HCEC 1CT (cell line): ENCODE measurements at places on chromosomes 7 and 10.

GRCh38 chr7:148865283-148865682 lies 18.8 kb downstream of the EZH2 start:
- no peak for DNase-seq

DNA sequence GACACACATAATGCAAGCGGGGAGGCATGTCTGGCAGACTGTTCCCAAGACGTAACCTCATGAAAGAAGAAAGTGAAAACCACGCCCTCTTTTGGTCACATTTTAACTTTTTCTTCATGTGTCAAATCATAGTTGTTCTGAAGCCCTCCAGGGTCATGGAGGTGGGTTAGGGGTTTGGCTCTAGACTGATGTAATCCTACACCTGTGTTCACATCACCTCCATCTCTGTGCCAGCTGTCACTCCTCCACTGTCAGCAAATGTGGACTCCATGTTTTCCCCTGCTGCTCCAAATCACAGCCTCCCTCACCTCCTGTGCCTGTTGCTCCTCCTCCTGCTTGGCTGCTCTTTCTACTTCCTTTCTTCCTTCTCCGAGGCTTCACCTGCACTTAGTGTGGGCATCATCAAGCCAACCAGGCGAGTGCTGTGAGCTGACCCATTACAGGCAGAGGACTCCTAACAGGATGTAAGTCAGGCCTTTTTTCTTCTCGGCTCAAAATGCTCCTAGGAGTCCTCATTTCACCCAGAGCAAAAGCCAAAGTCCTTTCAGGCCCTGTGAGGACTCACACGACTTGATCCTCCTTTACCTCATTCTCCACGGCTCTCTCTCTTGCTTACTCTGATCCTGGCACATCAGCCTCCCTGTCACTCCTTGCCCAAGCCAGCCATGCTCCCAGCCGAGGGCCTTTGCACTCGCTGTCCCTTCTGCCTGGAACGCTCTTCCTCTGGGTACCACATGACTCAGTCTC lies 66.4 kb upstream of the IFRD1 start:
- peak; percentile 1 for DNase-seq

GRCh38 chr10:33772370-33773252 lies 438.1 kb upstream of the NRP1 start:
- DNase-seq, result no peak

DNA sequence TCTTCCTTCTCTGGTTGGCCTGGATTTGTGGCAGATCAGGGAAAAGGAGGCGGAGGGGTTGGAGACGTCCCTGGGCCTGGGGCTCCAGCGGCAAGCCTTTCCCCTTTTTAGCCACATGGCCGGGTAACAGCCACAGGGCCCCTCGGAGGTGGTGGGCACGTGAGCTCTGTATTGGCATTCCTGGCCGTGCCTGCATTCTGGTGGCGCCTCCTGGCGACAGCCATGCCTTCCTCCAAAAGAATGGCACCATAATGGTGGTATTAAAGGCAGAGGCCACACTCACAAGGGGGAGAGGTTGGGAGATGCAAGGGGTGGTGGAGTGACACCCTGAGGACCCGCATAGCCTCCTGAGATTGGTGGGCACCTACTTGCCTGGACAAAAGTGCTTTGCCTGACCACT lies 3.0 kb upstream of the AQP1 start:
- no peak for DNase-seq

GRCh38 chr7:97819161-97819560 lies 53.0 kb downstream of the ASNS start:
- no peak for DNase-seq

- no peak for DNase-seq
These were observed 270.5 kb downstream of the CCDC3 start for GRCh38 chr10:12730809-12731519.

- no peak for DNase-seq
These were observed 5.8 kb upstream of the NKX2-3 start for GRCh38 chr10:99526861-99527504.

DNA sequence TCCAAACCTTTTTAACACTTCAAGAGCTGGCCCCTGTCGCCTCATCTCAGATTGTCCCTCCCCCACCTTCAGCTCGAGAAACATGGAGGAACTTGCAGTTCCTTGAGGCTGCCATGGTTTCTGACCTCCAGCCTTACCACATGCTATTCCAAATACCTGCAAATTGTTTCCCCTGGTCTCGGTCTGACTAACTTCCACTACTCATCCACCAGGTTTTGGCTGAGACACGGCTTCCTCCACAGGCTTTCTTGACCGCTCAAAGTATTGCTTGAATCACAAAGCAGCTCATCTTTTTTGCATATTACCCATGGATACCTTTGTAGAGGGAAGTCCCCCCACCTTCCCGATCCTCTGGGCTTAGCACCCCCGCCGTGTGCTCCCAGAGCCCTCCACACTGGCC lies 5.2 kb upstream of the SAMD8 start:
- no peak for DNase-seq

GRCh38 chr7:6175645-6176044 lies 96.8 kb downstream of the CYTH3 start:
- DNase-seq, result peak; percentile 80

GRCh38 chr7:131061818-131062217 lies 265.9 kb upstream of the MKLN1 start:
- no peak for DNase-seq

DNA sequence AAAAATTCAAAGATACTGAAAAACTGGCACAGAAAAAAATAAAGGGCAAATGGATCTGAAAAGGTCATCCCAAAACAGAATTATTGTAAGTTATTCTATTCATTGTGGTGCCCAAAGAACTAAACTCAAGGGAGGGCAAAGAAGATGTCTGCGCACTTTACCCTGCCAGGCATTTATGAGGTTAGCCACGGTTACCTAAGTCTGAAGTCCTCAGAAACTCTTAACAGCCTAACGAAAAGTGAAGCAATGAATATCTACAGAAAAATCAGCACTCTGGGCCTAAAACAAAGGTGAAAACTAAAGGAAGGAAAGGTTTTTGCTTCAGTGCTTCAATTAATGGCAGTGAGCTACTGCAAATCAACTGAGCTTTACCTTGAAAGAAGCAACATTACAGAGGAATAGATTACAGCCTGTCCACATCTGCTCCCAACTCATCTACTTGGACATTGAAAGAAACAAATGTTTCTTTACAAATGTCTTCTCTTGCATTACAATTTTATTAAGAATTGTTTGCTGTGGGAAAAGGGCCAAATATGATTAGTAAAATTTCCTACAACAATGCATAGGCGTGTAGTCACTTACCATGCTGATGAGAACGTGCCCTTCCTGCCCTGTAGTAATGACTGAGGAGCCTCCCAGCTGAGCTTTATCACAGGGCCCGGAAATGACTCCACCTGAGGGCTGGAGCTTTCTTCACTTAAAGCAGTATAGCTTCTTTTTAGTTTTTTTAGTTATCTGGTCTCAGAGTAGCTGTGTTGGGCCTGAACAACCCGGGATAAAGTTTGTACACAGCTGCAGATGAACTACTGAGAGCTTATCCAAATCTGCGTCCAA lies at the start of gene TUBAL3:
TUBAL3 (minus strand) TSS at position 621 of the 834 bp plus-strand sequence; CDS start at position 585, 36 bp downstream.
- peak; percentile 28 for DNase-seq

DNA sequence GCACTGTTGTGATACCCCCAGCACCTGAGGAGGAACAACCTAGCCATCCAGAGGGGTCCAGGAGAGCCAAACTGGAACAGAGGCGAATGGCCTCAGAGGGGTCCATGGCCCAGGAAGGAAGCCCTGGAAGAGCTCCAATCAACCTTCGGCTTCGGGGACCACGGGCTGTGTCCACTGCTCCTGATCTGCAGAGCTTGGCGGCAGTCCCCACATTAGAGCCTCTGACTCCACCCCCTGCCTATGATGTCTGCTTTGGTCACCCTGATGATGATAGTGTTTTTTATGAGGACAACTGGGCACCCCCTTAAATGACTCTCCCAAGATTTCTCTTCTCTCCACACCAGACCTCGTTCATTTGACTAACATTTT lies 1.6 kb upstream of the CASP2 start:
- no peak for DNase-seq

DNA sequence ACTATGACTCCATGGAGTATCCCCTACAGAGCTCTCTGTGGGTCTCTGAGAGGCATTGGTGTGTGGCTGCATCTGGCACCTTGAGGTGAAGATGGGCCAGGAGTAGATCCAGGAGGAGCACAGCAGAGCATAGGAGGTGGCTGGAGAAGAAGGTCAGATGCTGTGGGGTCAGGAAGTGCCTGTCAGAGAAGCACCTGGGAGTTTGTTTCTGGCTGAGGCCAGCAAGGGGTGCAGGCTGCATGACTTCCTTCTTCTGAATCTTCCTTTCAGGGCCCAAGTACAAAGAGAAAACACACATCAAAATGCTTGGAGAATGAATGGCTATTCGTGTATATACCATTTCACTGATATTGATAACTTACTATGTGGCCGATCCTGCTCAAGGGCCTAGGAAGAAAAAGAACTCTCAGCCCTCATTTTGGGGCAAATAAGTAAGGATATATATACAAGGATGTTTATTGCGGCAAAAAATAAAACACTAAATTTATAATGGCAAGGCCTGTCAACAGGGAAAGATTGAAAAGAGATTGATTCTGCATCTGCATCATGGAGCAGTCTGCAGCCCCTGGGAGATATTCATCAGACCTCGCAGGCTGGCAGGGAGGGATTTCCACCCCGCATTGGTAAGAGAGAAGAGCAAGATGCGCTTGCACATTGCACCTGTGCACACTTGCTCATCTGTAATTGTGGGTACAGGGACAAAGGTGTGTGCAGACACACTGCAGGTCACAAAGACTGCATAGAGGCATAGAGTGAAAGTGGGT lies 39.2 kb downstream of the PTPRE start:
- no peak for DNase-seq

DNA sequence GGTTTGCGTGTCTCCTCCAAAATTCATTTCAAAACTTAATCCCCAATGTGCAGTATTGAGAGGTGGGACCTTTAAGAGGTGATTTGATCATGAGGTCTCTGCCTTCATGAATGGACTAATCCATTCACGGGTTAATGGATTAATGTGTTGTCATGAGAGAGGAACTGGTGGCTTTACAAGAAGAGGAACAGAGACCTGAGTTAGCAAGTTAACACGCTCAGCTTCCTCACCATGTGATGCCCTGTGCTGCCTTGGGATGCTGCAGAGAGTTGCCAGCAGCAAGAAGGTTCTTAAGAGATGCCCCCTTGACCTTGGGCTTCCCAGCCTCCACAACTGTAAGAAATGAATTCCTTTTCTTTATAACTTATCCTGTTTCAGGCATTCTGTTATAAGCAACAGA lies 3.7 kb upstream of the TCTN3 start:
- no peak for DNase-seq

GRCh38 chr10:69123306-69123746 lies 652 bp upstream of the VPS26A start:
- peak; percentile 63 for DNase-seq

GRCh38 chr7:102129636-102130370 lies 156.9 kb upstream of the SH2B2 start:
- no peak for DNase-seq

DNA sequence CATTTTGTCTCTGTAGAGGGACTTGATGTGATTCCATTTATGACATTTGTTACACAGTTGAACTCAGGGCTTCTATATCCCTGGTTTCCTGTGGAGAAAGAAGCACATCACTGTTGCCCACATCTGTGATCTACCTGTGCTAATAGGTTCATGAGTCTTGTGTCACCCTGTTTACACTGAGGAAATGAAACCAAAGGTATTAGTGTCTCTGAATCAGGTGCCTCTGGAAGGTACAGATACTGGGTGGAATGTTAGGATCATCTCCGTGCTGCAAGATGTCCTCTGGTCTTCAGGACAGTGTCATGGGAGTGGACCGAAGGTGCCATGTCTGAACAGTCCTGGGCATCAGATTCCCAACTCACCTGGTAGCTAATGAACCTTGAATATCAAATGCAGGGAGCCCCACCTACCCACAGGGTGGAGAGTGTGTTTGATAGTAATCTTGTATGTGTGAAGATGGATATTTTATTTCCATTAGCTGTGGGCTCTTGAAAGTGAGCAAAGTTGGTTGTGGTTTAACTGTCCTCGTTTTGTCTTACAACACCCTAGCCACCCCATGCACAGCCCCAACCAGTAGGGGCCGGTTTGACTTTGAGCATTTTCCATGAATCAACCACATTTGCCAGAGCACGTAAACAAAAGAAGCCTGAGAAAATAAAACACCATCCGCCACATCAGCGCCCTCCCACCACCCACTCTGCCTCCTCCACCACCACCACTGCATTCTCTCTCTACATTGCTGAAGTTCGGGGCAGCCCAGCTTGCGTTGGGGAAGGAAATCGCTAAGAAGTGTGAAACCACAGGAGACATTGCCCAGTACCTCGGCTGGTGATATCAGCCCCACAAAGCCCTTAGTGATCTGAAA lies 40.7 kb downstream of the TARP start:
- no peak for DNase-seq

DNA sequence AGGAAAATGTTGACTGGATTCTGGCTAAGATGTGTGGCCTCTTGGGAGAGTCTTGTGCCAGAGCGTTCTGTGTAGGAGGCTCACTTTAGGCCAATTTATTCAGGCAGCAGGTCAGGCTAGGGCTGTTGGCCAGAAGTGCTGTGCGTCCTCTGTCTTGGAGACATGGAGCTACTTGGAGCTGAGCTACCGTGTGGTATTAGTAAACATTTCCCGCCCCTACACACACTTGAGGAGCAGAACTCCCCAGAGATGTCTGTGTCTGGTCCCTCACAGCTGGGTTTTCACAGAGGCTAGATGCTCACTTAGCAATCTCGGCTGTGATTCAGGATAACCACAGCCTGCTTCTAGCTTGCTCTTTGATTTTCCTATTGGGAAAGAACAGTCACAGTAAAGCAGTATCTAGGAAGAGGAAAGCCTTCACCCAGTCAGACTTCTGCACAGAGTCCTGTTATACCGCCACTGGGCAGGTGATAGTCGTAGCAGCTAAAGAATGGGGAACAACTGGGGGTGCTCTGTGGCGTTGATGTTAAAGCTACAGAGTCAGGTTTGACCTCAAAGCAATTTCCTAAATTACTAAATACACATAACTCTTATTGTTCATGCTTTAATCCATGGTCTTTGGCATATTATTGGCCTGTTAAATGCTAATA lies 86.7 kb downstream of the MDFIC start:
- peak; percentile 46 for DNase-seq

DNA sequence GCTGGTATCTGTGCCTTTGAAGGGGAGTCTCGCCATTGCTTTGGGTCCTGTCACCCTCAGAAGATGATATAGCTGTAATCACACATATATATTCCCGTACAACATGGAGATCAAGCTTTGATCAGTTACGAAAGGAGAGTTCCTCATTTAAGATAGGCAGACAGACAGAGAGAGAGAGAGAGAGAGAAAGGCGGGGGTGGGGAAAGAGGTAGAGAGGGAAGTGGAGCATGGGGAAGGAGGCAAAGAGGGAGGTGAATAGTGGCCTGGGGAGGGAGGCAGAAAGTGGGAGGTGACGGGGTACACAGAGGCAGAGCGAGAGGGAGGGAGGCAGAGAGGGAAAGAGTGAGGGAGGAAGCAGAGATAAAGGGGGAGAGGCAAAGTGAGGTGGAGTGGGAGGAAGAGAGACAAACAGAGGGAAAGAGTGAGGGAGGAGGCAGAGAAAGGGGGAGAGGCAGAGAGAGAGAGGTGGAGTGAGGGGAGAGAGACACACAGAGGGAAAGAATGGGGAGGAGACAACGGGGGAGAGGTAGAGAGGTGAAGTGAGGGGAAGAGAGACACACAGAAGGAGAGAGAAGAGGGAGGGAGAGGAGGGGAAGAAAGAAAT lies 44.6 kb upstream of the C1QL3 start:
- no peak for DNase-seq
